ENCODE measurements at places on chromosomes 1 and 21. TPM values are rescaled to one million over a fixed set of nuclear protein-coding genes. Genes with fewer than 3 reads are reported as not detected.

DNA sequence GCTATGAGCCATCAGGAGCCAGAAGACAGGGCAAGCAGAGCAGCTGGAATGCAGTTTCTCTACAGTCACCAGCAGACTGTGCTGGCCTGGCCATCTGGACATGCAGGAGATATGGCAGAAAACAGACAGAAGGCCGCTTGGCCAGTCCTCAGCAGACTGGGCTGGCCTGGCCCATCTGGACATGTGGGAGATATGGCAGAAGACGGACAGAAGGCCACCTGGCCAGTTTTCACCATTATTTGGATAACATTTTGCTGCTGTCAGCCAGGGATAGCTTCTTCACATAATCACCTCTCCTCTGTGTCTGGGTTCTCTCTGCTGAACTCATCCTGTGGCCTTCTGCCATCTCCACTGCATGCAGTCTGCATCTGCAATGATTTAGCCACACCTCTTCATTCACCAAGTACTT lies 25.0 kb upstream of the CACYBP start:
- no peak overlapping the region for H3K27ac ChIP-seq
- DNase-seq: no peak
- no peaks in the 10 kb centered on the region for H3K27me3 ChIP-seq
- H3K4me1 ChIP-seq: no peaks in the 10 kb centered on the region
- H3K4me3 ChIP-seq: no peak overlapping the region
- peaks cover 7% of the 10 kb centered on the region for H3K36me3 ChIP-seq

DNA sequence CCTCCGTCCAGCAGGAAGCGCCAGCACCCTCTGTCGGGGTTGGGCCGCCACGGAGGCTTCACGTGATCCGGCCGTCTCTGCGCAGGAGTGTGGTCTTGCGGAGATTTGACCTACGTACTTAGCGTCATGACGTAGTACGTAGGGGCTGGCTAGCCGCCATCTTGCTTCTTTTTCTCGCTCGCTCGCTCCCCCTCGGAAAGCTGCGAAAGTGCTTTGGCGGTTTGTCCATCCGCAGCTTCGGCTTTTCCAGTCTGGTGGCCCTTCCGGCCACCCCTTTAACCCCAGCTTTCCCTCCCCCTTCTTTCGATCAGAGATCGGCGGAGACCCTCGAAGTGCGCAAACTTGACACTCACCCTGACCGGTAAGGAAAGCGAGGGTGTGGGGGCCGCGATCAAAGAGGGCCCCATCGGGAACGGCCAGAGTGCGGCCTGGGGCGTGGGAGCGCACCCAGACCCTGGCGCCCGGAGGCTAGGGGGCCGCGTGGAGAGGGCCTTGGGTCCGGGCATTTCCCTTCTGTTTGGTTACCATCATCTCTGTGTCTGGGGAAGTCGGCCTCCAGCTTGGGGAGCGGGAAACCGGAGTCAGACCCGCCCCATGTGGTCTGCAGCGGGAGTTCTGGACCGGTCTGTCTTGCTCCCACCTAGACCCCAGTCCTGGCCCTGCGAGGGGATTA lies at the start of gene PRRC2C:
Gene PRRC2C, plus strand, starts transcription at position 156 of the 673 bp plus-strand sequence. CDS start 26,559 bp downstream, outside the sequence.
- H3K4me3 ChIP-seq: peak within 1 kb of the TSS; percentile 84
- no peaks in the 10 kb centered on the region for H3K36me3 ChIP-seq
- H3K27ac ChIP-seq: peak within 1 kb of the TSS; percentile 94
- DNase-seq: peak; percentile 92
- peaks cover 7% of the 10 kb centered on the region for H3K4me1 ChIP-seq

DNA sequence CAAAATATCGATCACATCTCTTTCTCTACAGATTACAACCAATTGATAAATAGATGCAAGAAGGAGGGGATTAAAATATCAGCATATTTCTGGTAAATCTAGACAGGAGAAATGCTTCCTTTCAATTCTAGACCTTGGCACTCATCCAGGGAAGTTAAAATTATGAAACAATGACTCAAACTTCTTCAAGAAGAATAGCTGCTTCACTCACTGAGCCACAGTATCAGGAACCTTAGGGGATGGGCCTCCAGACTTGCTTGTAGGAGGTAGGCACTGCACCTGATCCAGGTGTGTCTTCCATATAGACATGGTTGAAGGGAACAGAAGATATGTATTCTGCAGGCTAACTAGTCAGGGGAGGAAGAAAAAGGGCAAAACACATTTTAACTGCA lies 9.8 kb downstream of the SLAMF7 start:
- H3K4me1 ChIP-seq: peaks cover 22% of the 10 kb centered on the region
- no peak for DNase-seq
- no peaks in the 10 kb centered on the region for H3K36me3 ChIP-seq

GRCh38 chr21:36321325-36322082 lies 1.5 kb downstream of the MORC3 start:
- peaks cover 15% of the 10 kb centered on the region for H3K36me3 ChIP-seq
- no peak for DNase-seq
- peaks cover 18% of the 10 kb centered on the region for H3K4me1 ChIP-seq
- H3K27me3 ChIP-seq: no peaks in the 10 kb centered on the region

- no peak overlapping the region for H3K4me3 ChIP-seq
- peaks cover 26% of the 10 kb centered on the region for H3K4me1 ChIP-seq
- H3K27me3 ChIP-seq: no peaks in the 10 kb centered on the region
- no peak overlapping the region for H3K27ac ChIP-seq
- no peaks in the 10 kb centered on the region for H3K36me3 ChIP-seq
These were observed 75.3 kb upstream of the LYST start for GRCh38 chr1:235941876-235942624.

- no peaks in the 10 kb centered on the region for H3K4me1 ChIP-seq
- H3K27me3 ChIP-seq: no peaks in the 10 kb centered on the region
- no peak overlapping the region for H3K4me3 ChIP-seq
- no peak for DNase-seq
These were observed 135.6 kb downstream of the GPATCH2 start for GRCh38 chr1:217495249-217495648.

DNA sequence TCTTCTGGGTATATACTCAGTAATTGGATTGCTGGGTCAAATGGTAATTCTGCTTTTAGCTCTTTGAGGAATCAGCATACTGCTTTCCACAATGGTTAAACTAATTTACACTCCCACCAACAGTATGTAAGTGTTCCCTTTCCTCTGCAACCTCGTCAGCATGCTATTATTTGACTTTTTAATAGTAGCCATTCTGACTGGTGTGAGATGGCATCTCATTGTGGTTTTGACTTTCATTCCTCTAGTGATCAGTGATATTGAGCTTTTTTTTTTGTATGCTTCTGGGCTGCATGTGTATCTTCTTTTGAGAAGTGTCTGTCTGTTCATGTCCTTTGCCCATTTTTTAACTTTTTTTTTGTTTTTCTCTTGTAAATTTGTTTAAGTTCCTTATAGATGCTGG lies 279.4 kb downstream of the PTGER3 start:
- no peak for DNase-seq
- no peaks in the 10 kb centered on the region for H3K27me3 ChIP-seq
- H3K4me3 ChIP-seq: no peak overlapping the region

GRCh38 chr1:161159913-161160243 lies 578 bp downstream of the USP21 start:
- peak overlapping the region; percentile 84 for H3K27ac ChIP-seq
- peaks cover 9% of the 10 kb centered on the region for H3K4me1 ChIP-seq
- peak overlapping the region; percentile 93 for H3K4me3 ChIP-seq
- H3K27me3 ChIP-seq: no peaks in the 10 kb centered on the region

DNA sequence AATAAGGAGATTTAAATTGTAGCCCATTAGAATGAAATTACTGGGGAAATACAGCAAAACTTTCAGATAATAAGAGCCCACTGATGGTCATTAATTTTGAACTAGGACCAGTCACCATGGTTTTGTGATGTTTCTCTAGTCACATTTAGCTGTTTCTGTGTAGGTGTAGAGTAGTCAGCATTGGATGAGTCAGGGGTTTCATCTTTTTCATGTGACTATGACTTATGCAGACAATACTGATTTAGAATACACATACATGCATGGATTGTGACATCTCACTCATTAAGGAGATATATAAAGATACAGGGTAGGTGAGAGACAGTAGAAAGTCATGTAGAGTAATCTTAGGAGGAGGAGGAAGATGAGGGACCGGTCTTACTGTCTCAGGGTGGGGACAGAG lies 1192.7 kb downstream of the KCNT2 start:
- no peak overlapping the region for H3K4me3 ChIP-seq
- H3K27ac ChIP-seq: no peak overlapping the region
- H3K36me3 ChIP-seq: no peaks in the 10 kb centered on the region
- DNase-seq: no peak
- no peaks in the 10 kb centered on the region for H3K4me1 ChIP-seq

GRCh38 chr1:56436912-56437417 lies 142.4 kb downstream of the PLPP3 start:
- H3K27me3 ChIP-seq: no peaks in the 10 kb centered on the region
- no peak overlapping the region for H3K4me3 ChIP-seq
- H3K27ac ChIP-seq: no peak overlapping the region
- H3K36me3 ChIP-seq: no peaks in the 10 kb centered on the region
- H3K4me1 ChIP-seq: no peaks in the 10 kb centered on the region

DNA sequence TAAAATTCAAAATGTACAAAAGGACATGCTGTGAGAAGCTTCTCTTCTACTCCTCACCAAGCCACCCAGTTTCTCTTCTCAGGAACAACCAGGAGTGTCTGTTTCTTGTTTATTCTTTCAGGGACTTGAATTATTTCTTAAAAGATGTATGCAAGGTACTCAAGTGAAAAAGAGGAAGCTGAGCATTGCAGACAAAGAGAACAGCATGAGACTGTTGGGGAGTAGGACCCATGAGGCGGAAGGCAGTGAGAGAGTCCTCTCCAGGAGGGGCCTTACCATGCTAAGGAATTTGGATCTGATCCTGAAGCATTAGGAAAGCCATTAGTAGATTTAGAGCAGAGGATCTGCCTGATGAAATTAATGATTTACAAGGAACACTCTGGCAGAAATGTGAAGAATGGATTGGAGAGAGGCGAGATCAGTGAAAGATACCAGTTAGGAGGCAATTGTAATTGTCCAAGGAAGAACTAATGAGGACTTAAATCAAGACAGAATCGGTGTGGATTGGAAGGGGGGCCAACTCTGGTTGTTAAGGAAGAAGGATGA lies 14.7 kb upstream of the SSX2IP start:
- no peak overlapping the region for H3K27ac ChIP-seq
- H3K4me3 ChIP-seq: no peak overlapping the region
- no peaks in the 10 kb centered on the region for H3K36me3 ChIP-seq

GRCh38 chr1:3456449-3456963 lies 2.0 kb downstream of the ARHGEF16 start:
- H3K4me1 ChIP-seq: no peaks in the 10 kb centered on the region
- DNase-seq: no peak
- H3K4me3 ChIP-seq: no peak overlapping the region

DNA sequence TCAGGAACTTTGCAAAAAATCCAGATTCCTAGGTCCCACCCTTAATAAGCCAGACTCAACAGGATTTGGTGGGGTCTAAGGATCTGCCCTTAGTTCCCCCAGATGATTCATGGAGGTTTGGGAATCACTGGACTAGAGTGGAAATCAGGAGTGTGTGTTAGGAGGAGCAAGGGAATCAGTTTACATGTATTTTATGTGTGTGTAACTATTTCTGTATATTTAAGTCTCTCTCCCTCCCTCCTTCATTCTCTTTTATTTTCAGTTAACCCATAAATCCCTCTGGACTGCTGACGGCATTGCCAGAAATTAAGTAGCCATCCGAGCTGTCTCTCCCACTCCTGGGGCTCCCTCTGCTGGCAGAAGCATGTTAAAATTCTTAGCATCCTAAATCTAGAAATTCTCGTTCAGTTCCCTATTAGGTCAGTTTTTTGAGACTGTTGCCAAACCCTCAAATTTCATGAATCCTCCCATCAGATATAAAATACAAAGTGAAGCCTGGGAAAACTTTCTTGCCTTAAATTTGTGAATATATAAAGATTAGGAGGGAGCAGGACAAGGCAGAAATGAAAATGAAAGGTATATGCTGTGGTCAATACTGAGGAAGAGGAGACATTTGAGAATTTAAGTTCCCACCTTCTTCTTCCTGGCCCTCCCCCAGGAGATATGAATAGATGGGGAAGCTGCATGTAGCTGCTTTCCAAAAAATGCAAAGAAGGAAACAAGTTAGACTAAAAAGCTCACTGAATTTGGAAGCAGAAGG lies 11.7 kb upstream of the HSD11B1 start:
- no peak overlapping the region for H3K4me3 ChIP-seq
- H3K36me3 ChIP-seq: no peaks in the 10 kb centered on the region
- no peaks in the 10 kb centered on the region for H3K4me1 ChIP-seq
- H3K27ac ChIP-seq: no peak overlapping the region
- peaks cover 10% of the 10 kb centered on the region for H3K27me3 ChIP-seq
- DNase-seq: peak; percentile 13

DNA sequence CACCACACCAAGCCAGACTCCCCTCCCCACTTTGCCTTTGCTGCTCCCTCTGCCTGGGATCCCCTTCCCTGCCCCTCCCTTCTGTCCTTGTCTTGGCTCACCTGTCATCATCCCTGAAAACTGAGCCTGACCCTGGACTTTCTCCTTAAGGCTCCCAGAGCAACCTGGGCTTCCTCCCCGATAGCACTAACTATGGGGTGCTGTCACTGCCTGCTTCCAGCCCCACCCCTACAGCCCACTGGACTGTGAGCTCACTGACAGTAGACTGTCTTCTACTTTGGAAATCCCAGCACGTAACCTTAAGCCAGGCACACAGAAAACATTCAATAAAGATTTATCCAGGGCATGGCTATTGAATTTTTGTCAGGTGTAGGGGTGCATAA lies 9.5 kb upstream of the CSF1 start:
- no peak overlapping the region for H3K27ac ChIP-seq
- no peak overlapping the region for H3K4me3 ChIP-seq
- H3K36me3 ChIP-seq: no peaks in the 10 kb centered on the region
- no peaks in the 10 kb centered on the region for H3K4me1 ChIP-seq
- H3K27me3 ChIP-seq: no peaks in the 10 kb centered on the region

DNA sequence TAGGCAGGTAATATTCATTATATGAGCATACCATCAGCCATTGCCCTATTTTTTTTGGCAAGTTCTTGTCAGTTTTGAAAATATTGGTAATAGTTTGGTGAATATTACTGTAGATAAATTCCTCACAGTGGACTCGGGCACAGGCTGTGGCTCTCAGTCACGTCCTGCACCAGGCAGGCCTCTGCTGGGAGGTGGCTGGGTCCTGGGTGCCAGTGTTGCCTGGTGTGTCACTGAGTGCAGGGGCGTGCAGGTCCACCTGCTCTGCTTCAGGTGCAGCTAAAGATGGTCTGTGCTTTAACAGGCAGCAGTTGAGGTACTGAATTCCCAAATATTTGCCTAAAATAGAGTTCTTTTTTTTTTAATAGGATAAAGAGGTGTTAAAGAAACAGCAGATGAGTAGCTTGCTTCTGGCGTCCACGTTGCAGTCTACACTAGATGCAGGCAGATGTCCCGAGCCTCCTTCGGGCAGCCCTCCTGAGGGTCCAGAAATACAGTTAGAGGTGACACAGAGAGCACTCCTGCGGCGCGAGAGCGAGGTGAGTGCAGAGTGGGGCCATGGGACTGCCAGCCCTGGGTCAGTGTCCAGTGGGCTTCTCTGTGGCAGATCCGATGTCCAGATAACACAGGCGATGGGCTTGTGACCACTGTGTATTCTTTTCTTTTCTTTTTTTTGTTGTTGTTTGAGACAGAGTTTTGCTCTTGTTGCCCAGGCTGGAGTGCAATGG lies 57.3 kb upstream of the DIP2A start:
- no peak overlapping the region for H3K27ac ChIP-seq
- peaks cover 55% of the 10 kb centered on the region for H3K36me3 ChIP-seq
- no peak overlapping the region for H3K4me3 ChIP-seq

GRCh38 chr1:207302618-207303393 lies 18.7 kb upstream of the CD55 start:
- no peaks in the 10 kb centered on the region for H3K4me1 ChIP-seq
- no peaks in the 10 kb centered on the region for H3K36me3 ChIP-seq
- no peak for DNase-seq
- no peaks in the 10 kb centered on the region for H3K27me3 ChIP-seq
- no peak overlapping the region for H3K27ac ChIP-seq

The MRPL55 gene
- 58.5 TPM for total RNA-seq

The AMPD1 gene
- 0.05 TPM for total RNA-seq

The SLC9C2 gene
- 0.09 TPM for total RNA-seq

The TNFRSF18 gene
- 4.2 TPM for total RNA-seq

The LHX4 gene
- total RNA-seq: 0.05 TPM

The WNT4 gene
- total RNA-seq: 1.9 TPM

The LPGAT1 gene
- total RNA-seq: 10.8 TPM

The AMY1B gene
- 0.14 TPM for total RNA-seq

The FABP3 gene
- total RNA-seq: 5.2 TPM

The CD2 gene
- total RNA-seq: 171 TPM

All from thymus (tissue), 14 donors.